CD4-positive, alpha-beta T cell treated with Interleukin-10 for 1 hour (primary cell): ENCODE measurements at places on chromosomes 12 and 14.
A peak's percentile ranks its signal among the peaks of the same experiment; 100 is the strongest.

- DNase-seq: no peak
These were observed 11.9 kb downstream of the NAA25 start for GRCh38 chr12:112096667-112097066.

DNA sequence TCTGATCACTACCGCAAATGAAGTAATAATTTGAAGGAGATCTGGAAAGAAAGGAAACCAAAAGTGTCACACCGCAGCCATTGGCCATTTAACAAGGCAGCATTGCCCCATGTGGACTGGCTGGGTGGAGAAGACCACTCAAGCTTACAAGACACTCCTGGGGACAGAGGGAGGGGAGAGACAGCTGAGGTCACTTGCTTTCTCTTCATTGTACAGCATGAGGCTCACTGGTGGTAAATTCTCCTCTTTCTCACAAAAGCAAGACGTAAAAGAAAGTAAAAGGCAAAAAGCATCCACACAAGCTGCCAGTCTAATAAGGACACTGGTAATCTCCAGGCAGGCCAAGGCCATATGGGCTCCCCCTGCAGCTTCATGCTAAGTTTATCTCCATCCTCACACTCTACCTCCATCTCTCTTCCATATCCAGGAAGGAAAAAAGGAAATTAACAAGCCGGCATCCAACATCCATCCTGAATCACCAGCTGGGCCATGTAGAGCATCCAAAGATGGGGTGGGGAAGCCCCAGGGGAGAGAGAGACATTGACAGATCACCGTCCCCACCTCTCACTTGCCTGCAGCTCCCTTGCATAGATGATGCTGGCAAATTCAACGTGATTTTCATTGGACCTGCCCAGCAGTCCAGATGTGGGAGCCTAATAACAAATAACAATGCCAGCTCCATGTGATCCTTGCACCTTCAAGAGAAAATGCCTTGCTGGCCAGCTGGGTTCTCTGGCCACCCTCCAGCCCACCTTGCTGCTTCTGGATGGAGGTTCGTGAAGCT, 100.6 kb downstream of the DPF3 start:
- DNase-seq: no peak

- DNase-seq: no peak
These were observed 23.4 kb upstream of the FGF6 start for GRCh38 chr12:4468994-4469393.

GRCh38 chr12:977156-977555, 13.9 kb upstream of the ERC1 start:
- DNase-seq: no peak

GRCh38 chr14:72521045-72521444, 372.9 kb downstream of the DPF3 start:
- DNase-seq: no peak

DNA sequence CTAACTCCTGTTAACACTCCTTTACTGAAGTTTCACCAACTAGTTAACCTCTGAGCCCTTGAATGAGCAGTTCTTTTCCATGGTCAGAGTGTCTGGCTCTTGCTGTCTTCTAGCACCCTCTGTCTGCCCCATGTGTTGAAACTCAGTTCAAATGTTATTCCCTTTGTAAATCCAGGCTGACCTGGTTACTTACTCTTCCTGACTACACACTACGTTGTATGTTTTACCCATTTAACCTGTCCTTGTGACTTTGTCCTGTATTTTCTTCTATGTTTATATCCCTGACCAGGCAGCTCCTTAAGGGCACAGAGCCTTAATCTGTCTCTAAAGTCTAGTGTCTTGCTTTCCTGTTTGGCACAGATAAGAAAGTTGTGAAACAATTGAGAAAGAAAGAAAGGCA, 389.0 kb upstream of the RPL10L start:
- no peak for DNase-seq

- DNase-seq: peak; percentile 86
These were observed at the start of gene PIP4K2C for GRCh38 chr12:57590864-57591781. Gene PIP4K2C (plus strand): TSS chr12:57591192. CDS start chr12:57591290, 98 bp downstream.
